ENCODE measurements at places on chromosomes 1 and 21. TPM values are rescaled to one million over a fixed set of nuclear protein-coding genes. Genes with fewer than 3 reads are reported as not detected.
A peak's percentile ranks its signal among the peaks of the same experiment; 100 is the strongest.

The IL24 gene
- total RNA-seq: 1.1 TPM

DNA sequence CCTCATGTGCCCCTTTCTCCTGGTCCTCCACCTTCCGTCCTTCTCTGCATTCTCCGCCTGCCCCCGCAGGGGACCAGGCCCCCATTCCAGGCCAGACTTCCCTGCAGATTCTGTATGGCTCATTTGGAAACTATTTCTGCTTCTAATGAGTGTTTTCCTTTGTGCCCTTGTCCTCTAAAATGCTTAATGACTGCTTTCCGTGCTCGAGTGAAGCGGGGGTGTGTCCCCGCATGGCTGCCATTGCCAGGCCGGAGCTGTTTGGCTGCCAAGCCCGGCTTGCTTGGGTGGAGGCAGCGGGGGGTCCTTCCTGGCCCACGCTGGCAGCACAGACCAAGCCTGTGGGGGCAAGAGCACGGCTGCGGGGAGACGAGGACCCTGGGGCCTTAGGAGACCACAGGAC is 299.3 kb upstream of the VAMP3 start:
- DNase-seq: peak; percentile 24

The LINGO4 gene
- total RNA-seq: not detected

- DNase-seq: no peak
Observed at GRCh38 chr1:110309767-110310166, 29.4 kb upstream of the RBM15 start.

DNA sequence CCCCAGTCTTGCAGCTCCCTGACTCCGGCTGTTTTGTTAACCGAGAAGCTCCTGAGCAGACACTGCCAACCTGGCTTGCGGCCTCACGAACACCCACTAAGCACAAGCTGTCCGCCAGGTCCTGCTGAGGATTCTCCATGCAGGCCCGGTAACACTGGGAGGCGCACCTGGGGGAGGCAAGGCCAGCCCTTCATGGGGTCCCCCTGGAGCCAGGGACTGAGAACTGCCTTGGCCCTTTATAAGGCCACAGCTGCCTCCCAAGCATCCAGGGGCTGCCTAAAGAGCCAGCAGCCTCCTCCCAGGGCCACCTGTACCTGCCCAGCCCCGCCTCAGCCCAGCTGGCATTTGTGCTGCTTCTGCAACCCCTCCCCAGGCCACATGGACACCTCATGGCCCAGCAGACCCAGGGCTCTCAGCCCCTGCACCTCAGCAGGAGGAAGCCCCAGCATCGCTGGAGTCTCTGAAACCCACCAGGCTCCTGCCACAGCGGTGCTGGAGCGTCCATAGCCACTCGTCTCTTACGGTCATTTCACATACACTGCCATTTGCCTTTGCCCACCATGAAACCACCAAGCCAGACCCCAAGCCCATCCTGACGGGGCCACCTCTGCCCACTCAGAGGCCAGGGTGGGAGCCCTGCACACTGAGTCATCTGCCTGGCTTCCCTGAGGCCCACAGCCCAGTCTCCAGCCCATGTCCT is 82.5 kb downstream of the NPHP4 start:
- no peak for DNase-seq

The STYXL2 gene
- not detected for total RNA-seq

DNA sequence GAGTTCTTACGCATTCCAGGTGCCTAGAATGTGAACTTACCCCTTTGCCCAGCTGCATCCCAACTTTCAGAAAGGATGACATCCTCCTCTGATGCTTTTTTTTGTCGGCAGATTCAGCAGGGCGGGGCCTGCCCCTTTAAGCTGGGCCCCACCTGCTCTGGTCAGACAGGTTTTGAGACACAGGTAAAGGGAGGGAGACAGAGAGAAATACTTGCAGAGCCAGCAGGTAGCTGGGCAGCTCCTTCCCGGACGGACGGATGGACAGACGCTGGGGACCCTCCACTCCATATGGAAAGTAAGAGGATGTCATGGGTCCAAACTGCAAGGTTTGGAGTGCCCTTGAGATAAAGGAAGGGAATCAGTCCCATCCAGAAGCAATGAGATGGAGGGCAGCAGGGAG is at the start of gene TMEM79:
Gene TMEM79 (plus strand): TSS at position 214 of the 400 bp plus-strand sequence. CDS start 902 bp downstream, outside the sequence.
- DNase-seq: no peak

The KLHDC8A gene
- not detected for total RNA-seq

- no peak for DNase-seq
Observed at GRCh38 chr1:92538048-92538412, 51.3 kb upstream of the GFI1 start.

DNA sequence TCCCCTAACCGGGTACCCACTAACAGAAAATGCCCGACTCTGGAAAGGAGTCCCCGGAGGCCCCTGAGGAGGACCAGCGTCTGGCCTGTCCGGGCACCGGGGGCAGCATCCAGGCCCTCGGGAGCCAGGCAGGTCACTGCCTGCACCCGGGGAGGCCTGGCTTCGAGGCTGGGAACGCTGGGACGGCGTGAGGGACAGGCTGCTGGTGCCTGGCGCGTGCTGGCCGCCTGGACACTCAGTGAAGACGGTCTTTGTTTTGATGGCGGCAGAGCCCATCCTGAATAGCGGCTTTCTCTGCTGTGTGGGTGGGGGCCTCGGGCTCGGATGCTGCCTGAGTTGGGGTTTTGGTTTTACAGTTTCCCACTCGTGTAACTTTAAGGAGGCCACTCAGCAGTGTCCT is 37.6 kb downstream of the PRKCZ start:
- no peak for DNase-seq

DNA sequence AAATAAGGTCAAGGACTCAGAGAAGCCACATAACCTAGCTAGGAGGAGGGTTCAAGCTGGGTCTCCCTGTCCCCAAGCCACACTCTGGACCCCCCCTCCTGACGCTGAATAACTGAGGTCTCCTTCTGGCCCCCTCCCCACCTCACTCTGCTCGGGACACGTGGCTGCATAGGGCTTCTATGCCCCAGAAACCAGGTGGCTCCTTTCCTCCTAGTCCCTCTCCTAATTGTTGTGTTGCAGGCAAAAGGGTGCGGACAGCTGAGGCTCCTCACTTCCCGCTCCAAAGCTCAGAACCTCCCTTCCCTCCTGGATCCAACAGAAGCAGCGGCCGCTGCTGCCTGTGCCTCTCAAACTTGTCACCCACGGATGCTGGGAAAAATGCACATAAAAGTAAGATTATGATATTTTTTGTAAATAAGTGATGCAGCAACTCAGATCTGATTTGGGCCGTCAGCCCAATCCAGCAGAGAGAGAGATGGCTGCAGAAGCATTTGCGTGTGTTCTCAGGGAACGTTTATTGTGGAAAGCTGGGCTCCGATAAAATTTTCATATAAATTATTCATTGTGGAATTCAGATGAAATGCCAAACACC is 40.8 kb upstream of the C1orf174 start:
- no peak for DNase-seq

GRCh38 chr1:152959801-152960451 is 10.5 kb upstream of the SPRR4 start:
- no peak for DNase-seq

The CACNA1S gene
- not detected for total RNA-seq

The CLCA4 gene
- total RNA-seq: not detected

- DNase-seq: peak; percentile 61
Observed at GRCh38 chr1:215567491-215568298, 591 bp downstream of the KCTD3 start.

- no peak for DNase-seq
Observed at GRCh38 chr1:205650241-205650640, 18.4 kb upstream of the ELK4 start.

GRCh38 chr1:26999440-26999987 is 6.0 kb downstream of the TRNP1 start:
- DNase-seq: peak; percentile 67

DNA sequence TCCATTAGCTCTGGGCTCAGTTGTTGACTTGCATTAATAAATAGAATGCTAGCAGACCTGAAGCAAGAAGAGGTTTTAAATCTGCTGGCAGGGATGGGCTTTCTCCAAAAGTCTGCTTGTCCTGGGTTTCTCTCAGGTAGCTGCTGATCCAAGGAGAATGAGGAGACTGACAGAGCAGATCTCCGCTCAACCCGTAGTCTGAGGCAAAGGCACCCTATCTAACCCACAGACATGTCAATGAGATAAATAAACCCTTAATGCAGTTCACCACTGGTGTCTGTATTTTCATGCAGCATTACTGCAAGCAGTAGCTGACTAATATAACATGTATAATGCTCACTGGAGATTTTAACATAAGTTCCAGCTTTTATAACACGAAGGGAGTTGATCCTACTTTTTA is 44.1 kb upstream of the RGS21 start:
- no peak for DNase-seq

The ZNF670 gene
- total RNA-seq: 10.8 TPM

The CHD5 gene
- total RNA-seq: 0.04 TPM

The BACE2 gene
- total RNA-seq: 109 TPM

GRCh38 chr1:86739648-86740509 is 35.5 kb downstream of the SH3GLB1 start:
- no peak for DNase-seq

The CFAP107 gene
- total RNA-seq: not detected

- DNase-seq: no peak
Observed at GRCh38 chr1:73463873-73464272, 734.1 kb downstream of the LRRIQ3 start.

DNA sequence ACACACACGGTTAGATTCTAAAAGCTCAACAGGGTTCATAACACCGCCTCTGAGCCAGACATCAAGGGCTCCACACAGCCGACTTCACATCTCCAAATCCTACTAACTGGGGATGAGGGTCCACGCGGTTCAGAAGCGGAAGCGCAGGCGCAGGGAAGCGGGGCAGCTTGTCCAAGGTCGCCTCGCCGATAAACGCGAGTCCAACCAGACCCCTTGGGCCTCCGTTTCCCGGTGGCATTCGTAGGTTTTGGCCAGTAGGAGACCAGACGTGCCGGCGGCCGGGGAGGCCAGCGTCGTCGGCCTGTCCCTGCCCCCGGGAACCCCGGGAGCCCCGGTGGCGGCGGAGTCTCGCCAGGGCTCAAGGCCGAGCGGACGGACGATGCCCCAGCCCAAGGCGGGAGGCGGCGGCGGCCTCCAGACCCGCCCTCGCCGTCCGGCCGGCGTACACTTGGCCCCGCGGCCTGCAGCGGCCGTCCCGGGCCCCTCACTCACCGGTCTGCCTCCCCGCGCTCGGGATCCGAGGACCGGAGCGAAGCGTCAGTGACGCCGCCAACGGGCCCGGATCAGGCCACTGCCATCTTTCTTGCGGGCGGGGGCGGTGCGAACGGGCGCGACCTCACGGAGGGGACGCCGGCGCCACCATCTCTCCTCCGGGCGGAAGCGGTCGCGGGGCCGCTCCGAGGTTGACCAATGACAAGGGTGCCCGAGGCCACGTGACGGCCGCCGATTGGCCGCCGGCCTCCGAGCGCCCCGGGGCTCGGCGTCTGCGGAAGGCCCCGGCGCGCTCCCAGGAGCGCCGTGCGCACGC is at the start of gene SDF4:
Gene SDF4 (minus strand): TSS at position 602 of the 808 bp plus-strand sequence. CDS start 3,229 bp downstream, outside the sequence.
- peak; percentile 95 for DNase-seq

DNA sequence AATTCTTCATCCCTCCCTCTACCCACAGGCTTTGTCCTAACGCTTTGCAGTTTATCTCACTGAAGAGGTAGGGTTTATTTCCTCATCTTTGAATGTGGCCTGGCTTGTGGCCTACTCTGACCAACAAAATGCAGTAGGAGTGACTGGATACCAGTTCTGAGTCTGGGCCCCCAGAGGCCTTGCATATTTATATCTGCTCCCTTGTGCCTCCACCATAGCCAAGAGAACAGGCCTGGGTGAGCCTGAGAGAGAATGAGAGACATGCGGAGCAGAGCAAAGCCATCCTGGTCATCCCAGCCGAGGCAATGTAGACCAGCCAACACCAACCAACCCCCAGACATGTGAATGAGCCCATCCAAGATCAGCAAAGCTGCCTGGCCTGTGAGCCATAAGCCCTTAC is 30.3 kb downstream of the SMIM12 start:
- no peak for DNase-seq

GRCh38 chr1:181759481-181759880 is 276.2 kb downstream of the CACNA1E start:
- no peak for DNase-seq

DNA sequence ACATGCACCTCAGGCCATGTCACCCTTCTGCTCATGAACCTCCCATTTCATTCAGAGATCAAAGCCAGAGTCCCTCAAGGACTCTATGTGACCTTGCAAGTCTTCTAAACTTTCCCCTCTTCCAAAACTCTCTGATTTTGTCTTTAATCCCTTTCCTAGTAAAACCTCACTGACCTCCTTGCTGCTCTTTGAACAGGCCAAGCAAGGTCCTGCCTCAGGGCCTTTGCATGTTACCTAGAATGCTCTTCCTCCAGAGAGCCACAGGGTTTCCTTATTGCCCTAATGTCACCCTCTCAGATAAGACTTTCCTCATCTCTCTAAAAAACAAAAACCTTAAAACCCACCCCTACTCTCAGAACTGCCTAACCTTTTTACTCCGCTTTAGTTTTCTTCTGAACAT is 26.6 kb downstream of the IL23R start:
- DNase-seq: no peak

DNA sequence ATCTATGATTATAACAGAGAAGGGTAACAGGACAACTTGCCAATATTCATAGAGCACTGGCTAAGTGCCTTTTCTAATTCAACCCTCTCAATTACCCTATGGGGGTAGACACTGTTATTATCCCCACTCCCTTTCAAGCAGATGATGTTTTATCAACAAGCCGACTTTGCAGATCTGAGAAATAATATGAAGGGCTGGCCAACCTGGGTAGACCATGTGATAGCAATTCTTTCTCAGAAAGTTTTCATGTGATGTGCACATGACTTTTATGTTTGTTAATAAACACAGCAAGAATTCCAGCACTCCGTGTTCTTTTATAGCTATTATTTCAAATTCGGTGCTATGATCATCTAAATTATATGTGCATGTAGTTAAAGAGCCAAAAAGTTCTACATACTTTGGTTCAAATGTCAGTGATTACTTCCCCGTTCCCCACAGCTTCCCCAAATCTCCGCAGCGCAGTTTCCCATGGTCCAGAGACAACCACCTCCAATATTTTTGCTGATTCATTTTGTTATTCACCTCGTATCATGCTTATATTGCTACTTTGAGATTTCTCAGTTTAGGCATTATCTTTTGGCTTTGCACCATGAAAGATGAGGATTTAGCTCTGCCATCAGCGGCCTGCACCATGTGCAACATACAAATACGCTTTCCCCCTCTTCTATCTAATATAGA is 96.7 kb upstream of the GADD45A start:
- DNase-seq: no peak

- no peak for DNase-seq
Observed at GRCh38 chr1:92958203-92958970, 2.9 kb downstream of the DIPK1A start.

The OVAAL gene
- total RNA-seq: not detected

GRCh38 chr1:93081716-93082115 is 2.6 kb downstream of the MTF2 start:
- DNase-seq: peak; percentile 23

DNA sequence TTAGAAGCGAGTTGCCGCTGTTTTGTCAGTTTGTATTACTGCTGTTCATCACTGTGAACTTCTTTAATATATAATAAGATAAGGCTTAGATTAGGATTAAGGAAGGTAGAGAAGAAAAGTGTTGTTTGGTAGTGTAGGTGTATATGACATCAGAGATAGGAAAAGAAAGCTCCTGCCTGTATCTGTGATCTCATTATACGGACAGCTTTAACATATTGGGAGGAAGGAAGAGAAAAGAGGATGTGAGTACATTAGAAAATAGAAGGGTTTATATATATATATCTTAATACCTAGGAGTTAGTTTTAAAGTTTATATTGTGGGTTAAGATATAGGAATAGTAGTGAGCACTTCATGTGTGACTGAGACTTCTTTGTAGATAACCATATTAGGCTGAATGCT is 71.0 kb downstream of the RALGPS2 start:
- no peak for DNase-seq

GRCh38 chr1:204649721-204650521 is 35.6 kb downstream of the LRRN2 start:
- DNase-seq: no peak

The DDAH1 gene
- total RNA-seq: 4.3 TPM

GRCh38 chr1:37599940-37600339 is 4.2 kb upstream of the GNL2 start:
- DNase-seq: no peak

All from H4 (cell line).